ENCODE measurements at places on chromosomes 3 and 15. TPM values are rescaled to one million over a fixed set of nuclear protein-coding genes. Genes with fewer than 3 reads are reported as not detected.
A peak's percentile ranks its signal among the peaks of the same experiment; 100 is the strongest.

Gene KLHL40
- not detected for total RNA-seq

- DNase-seq, result no peak
- peak overlapping the region; percentile 29 for H3K27ac ChIP-seq
- H3K4me3 ChIP-seq, result peak overlapping the region; percentile 60
- peaks cover 17% of the 10 kb centered on the region for H3K4me1 ChIP-seq
Measured at GRCh38 chr3:169813278-169813677, 574 bp upstream of the LRRC34 start.

Gene ZNF619
- 1.3 TPM for total RNA-seq

- H3K4me3 ChIP-seq, result no peak overlapping the region
- no peaks in the 10 kb centered on the region for H3K36me3 ChIP-seq
- no peaks in the 10 kb centered on the region for H3K27me3 ChIP-seq
- DNase-seq, result no peak
Measured at GRCh38 chr3:41653571-41654239, 308.2 kb downstream of the ULK4 start.

Gene HYKK
- total RNA-seq, result 19.8 TPM

DNA sequence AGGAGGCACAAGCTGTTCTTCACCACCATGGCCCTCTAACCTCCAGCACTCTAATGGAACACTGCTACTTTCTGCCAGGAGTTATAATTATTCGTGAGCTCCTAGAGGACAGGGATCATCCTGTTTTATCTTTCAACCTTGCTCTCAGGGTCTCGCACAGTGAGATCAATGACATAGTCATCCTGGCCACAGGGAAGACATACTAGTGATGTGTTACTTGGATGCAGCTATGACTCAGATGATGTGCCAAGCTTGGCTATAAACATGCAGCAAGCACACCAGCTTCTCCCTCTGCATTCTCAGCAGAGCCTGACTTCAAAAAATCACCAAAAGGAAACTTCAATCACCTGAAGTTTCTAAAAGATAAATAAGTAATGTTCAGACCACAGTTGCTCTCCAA lies 203.8 kb upstream of the HES1 start:
- H3K36me3 ChIP-seq, result no peaks in the 10 kb centered on the region
- no peak overlapping the region for H3K4me3 ChIP-seq

Gene EID1
- 102 TPM for total RNA-seq

Gene PRSS50
- total RNA-seq, result 0.13 TPM

All from Panc1 (cell line).